ENCODE measurements at places on chromosomes 4 and X. TPM values are rescaled to one million over a fixed set of nuclear protein-coding genes. Genes with fewer than 3 reads are reported as not detected.

Gene AWAT2
- total RNA-seq = 0.51 TPM

Gene MAGEE1
- 1.0 TPM for total RNA-seq

Gene VCX3B
- total RNA-seq = not detected

Gene F11
- not detected for total RNA-seq

Gene GPR50
- total RNA-seq = not detected

Gene MFAP3L
- 15.2 TPM for total RNA-seq

Gene SOD3
- total RNA-seq = not detected

Data from dermis microvascular lymphatic vessel endothelial cell (primary cell).